ENCODE measurements at places on chromosomes 6 and 20.

GRCh38 chr20:20568604-20569205, 143.7 kb downstream of the RALGAPA2 start:
- H3K27me3 ChIP-seq = no peaks in the 10 kb centered on the region
- peak overlapping the region; percentile 58 for H3K27ac ChIP-seq
- H3K4me3 ChIP-seq = no peak overlapping the region
- peak; percentile 31 for DNase-seq

DNA sequence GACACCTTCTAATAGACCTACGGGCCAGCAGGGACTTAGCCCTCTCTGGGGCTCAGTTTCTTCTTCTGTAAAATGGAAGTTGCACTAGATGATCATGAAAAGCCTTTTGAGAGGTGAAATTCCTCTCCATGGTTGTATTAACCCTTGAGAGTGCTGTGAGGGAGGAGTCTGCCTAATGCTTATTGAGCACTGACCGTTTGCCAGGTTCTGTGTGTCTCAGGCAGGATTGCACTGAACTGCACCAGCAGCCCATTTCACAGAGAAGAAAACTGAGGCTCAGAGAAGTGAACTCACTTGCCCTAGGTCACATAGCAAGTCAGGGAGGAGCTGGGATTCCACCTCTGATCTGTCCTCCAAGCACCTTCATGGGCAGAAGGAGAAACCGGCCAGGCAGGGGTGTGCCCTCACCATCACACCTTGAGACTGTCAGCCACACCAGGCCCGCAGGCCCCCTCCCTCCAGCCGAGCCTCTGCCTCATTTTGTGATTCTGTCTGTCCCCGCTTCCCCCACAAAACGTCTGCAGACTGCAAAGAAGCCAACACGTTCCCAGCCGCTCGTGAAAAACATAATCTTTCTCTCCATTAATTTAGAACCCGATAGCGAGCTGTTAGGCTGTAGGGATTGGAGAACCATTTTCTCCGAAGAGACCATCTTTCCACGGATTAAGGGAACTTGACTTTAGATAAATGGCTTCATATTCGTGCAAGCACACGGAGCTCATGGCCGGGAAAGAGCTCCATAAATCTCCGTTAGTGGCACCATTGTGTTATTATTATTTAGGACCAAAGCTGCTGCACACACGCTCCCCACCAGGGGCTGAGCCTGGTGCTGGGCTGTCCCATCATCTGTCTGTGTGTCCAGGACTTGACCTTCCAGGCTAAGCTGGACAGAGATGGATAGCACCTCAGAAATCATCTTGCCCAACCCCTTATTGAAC, 46.0 kb downstream of the KIAA1755 start:
- no peaks in the 10 kb centered on the region for H3K27me3 ChIP-seq
- no peak overlapping the region for H3K4me3 ChIP-seq
- H3K27ac ChIP-seq = no peak overlapping the region
- H3K4me1 ChIP-seq = no peaks in the 10 kb centered on the region

GRCh38 chr6:74061201-74061600, 365.2 kb downstream of the CD109 start:
- H3K36me3 ChIP-seq = no peaks in the 10 kb centered on the region
- no peak for DNase-seq
- no peak overlapping the region for H3K27ac ChIP-seq
- H3K27me3 ChIP-seq = no peaks in the 10 kb centered on the region
- no peak overlapping the region for H3K4me3 ChIP-seq
- H3K4me1 ChIP-seq = no peaks in the 10 kb centered on the region

DNA sequence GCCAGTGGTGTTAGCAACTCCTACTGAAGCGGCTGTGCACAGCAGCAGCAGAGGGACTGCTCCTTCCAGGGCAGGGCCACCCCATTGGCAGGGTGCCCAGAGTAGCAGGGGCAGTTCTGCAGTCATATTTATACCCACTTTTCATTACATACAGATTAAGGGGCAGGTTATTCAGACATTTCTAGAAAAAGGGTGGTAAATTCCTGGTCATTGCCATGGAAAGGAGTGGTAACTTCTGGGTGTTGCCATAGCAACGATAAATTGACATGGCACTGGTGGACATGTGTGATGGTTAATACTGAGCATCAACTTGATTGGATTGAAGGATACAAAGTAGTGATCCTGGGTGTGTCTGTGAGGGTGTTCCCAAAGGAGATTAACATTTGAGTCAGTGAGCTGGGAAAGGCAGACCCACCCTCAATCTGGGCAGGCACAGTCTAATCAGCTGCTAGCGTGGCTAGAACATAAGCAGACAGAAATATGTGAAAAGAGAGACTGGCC, 45.0 kb downstream of the IYD start:
- no peak for DNase-seq
- no peaks in the 10 kb centered on the region for H3K36me3 ChIP-seq
- no peak overlapping the region for H3K4me3 ChIP-seq
- no peak overlapping the region for H3K27ac ChIP-seq
- H3K27me3 ChIP-seq = peaks cover 70% of the 10 kb centered on the region

GRCh38 chr20:56722042-56722441, 92.9 kb downstream of the TFAP2C start:
- H3K4me1 ChIP-seq = no peaks in the 10 kb centered on the region
- no peak for DNase-seq
- no peak overlapping the region for H3K4me3 ChIP-seq
- H3K36me3 ChIP-seq = no peaks in the 10 kb centered on the region
- H3K27ac ChIP-seq = no peak overlapping the region

DNA sequence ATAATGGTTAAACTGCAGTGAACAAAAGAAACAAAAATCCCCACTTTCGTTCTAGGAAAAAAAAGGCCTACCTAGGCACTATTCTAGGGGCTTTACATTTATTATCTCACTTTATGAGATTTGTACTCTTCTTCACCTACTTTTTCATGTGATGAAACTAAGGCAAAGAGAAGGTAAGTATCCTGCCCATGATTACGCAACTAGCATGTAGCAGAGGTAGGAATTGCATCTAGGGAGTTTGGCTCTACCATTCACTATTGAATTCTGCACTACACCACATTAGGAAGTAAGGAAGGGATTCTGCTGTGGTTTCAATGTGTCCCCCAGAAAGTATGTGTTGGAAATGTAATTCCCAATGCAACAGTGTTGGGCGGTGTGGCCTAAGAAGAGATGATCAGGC, 11.4 kb upstream of the C6orf141 start:
- H3K4me3 ChIP-seq = no peak overlapping the region
- H3K27ac ChIP-seq = no peak overlapping the region
- H3K36me3 ChIP-seq = no peaks in the 10 kb centered on the region
- DNase-seq = no peak
- peaks cover 6% of the 10 kb centered on the region for H3K4me1 ChIP-seq

DNA sequence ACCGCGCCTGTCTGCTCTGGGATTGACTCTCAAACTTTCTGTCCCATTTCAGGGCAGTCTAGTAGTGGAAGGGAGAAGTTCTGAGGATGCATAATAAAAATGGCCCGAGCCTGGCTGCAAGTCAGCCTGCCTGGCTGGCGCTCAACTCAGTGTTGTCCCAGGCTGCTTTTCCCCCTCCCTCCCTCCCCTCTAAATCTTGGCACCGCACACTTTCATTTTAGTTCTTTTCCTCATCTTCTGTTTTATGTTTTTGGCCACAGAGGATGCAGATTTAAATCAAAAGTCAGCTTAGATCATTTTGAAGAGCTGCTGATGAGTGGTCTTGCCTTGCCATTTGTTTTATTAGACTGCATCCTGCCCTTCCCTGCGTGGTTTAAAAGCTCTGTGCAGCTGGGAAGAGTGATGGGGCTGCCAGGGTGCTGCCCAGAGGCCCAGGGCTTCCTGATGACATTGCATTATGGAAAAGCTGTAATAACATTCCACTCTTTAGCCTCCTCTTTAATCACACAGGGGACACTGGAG, 6.5 kb upstream of the UQCC2 start:
- no peaks in the 10 kb centered on the region for H3K4me1 ChIP-seq
- H3K36me3 ChIP-seq = no peaks in the 10 kb centered on the region
- H3K4me3 ChIP-seq = no peak overlapping the region
- peaks cover 8% of the 10 kb centered on the region for H3K27me3 ChIP-seq
- no peak overlapping the region for H3K27ac ChIP-seq
- DNase-seq = no peak

DNA sequence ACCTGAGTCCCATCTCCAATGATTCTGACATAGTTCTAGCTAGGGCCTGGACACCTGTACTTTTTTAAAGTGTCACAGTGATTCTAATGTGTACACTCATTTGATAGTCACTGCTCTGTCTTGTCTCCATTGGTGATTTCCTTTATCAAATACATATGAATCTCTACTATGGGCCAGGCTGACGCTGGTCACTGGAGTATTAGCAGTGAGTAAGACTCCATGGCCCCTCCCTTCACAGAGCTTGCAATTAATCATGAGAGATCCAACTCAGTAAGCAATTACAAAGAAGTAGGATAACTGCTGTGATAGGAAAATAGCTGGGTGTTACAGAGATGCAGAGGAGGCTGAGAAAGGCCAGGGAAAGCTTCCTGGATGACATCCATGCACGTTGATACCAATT, 19.3 kb upstream of the SASH1 start:
- H3K36me3 ChIP-seq = no peaks in the 10 kb centered on the region
- no peaks in the 10 kb centered on the region for H3K4me1 ChIP-seq
- no peak overlapping the region for H3K27ac ChIP-seq

Data from activated T-cell treated with anti-CD3 and anti-CD28 coated beads, Interleukin-2, amount 50 U/mL, for 72 hours (primary cell).